T-cell (primary cell): ENCODE measurements at places on chromosomes 1 and 21. TPM values are rescaled to one million over a fixed set of nuclear protein-coding genes. Genes with fewer than 3 reads are reported as not detected.

- no peaks in the 10 kb centered on the region for H3K27me3 ChIP-seq
- H3K4me1 ChIP-seq: no peaks in the 10 kb centered on the region
- H3K36me3 ChIP-seq: no peaks in the 10 kb centered on the region
- H3K27ac ChIP-seq: no peak overlapping the region
- DNase-seq: no peak
These were observed 470.6 kb downstream of the PTPRU start for GRCh38 chr1:29706936-29707335.

- H3K27ac ChIP-seq: no peak overlapping the region
- H3K4me1 ChIP-seq: peaks cover 7% of the 10 kb centered on the region
- H3K4me3 ChIP-seq: no peak overlapping the region
- H3K36me3 ChIP-seq: no peaks in the 10 kb centered on the region
- no peaks in the 10 kb centered on the region for H3K27me3 ChIP-seq
These were observed 83.8 kb upstream of the HOOK1 start for GRCh38 chr1:59730759-59731478.

DNA sequence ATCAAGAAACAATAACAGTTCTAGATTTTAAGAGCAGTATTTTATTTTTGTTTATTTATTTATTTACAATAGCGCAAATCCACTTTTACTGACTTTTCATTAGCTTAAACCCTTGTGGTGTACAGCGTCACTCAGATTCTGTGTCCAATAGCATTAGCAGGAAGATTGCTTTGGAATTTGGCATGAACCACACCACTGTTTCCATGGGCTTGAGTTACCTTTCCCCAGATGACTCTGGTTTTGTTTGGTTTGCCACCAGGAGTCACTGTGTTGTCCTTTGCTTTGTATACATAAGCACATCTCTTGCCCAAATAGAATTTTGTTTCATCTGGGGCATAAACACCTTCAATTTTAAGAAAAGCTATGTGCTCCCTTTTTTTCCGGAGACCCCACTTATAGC is 25.9 kb upstream of the SNRPE start:
- no peaks in the 10 kb centered on the region for H3K4me1 ChIP-seq
- H3K36me3 ChIP-seq: peaks cover 15% of the 10 kb centered on the region
- H3K27me3 ChIP-seq: no peaks in the 10 kb centered on the region
- no peak overlapping the region for H3K27ac ChIP-seq
- no peak overlapping the region for H3K4me3 ChIP-seq

GRCh38 chr21:31162827-31163226 is 124.6 kb upstream of the KRTAP19-8 start:
- H3K4me3 ChIP-seq: no peak overlapping the region
- no peak overlapping the region for H3K27ac ChIP-seq
- H3K4me1 ChIP-seq: peaks cover 62% of the 10 kb centered on the region
- H3K27me3 ChIP-seq: no peaks in the 10 kb centered on the region
- no peak for DNase-seq

FAM177B gene
- total RNA-seq: 0.58 TPM

NUDC gene
- total RNA-seq: 41.1 TPM
